ENCODE measurements at places on chromosomes 4 and X. TPM values are rescaled to one million over a fixed set of nuclear protein-coding genes. Genes with fewer than 3 reads are reported as not detected.

Gene TLR6
- 2.2 TPM for total RNA-seq

Gene NXF2
- 1.9 TPM for total RNA-seq

Gene SMIM43
- total RNA-seq = 0.29 TPM

DNA sequence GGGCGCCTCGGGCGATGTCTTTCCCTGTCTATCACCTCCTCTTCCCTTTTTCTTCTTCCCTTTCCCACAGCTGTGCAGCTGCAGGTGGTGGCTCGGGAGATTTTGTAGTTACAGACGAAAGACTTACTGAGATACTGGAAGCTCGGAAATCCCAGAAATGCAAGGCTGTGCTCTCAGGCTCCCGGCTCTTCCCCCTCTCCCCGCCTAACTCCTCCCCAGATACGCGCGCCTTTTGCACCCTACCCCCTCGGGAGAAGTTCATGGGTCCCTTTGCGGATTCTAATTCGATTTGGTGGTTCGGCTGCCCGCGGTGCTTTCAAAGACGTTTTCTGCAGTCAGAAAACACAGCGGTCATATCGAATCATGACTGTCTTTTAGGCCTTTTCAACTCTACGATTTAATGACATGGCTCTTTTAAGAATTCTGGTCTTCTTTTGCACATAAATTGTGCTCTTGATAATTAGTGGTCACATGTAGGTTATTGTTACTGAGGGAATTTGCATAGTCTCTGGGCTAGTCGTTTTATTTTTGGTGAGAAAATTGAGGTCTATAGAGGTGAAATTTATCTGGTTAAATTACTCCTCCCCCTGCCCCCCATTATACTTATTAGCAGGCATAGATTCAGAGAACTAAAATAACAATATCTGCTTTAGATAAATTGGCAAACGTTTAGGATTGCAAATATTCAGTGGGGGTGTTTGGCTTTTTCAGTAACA lies 1.6 kb downstream of the SEPTIN11 start:
- peak; percentile 10 for DNase-seq

DNA sequence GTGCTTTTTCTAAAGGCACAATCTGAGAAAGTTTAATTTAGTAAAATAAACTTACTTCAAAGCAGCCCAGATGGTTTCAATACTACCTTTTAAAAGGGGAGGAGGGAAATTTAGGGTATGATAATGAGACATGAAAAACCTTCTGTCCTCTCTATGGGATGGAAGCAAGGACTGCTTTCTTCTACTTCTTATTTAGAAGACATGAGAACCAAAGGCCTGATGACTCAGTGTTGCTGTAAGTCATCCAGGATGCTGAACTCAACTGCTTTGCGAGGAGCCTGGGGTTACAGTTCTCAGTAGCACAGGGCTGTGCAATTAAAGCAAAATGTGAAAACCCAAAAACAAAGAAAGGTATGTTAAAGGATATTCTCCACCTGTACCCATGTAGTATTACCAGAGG lies 140.8 kb upstream of the EDNRA start:
- DNase-seq = no peak

DNA sequence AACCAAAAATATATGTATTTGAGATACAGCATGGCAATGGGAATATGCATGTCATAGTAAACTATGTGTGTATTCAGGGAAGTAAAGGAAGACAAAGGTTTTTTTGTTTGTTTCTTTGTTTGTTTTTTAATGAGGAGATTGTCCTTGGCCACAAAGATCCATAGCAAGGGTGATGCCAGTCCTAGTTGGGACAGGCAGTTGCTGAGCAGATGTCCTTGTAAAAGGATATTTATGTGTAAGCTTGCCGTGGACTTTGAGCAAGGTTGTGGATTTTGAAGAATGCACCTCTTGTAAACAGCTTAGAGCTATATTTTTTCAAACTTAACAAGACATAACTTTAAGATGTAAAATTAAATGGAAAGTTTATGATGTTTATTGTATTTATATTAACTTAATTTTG lies 69.9 kb upstream of the GABRE start:
- DNase-seq = no peak

Measured in Daoy (cell line).